Fibroblast of skin of right biceps (primary cell): ENCODE measurements at places on chromosomes 16 and 17.
A peak's percentile ranks its signal among the peaks of the same experiment; 100 is the strongest.

DNA sequence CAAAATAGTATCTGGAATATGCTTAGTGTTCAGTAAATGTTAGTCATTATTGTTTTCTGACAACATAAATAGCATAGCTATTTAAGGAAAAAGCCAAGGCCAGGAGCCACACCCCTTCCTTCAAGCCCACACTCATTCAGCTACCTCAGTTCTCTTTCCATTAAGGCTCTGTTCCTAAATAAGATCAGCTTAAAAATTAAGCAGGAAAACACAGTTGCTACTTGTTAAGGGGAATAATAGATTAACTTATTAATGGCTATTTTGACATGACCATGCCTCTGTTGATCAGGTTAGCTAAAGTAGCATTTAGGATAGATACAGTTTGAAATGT, 158.1 kb downstream of the CHD9 start:
- no peak for DNase-seq

GRCh38 chr16:87608400-87608985, 6.2 kb downstream of the JPH3 start:
- DNase-seq: peak; percentile 57

DNA sequence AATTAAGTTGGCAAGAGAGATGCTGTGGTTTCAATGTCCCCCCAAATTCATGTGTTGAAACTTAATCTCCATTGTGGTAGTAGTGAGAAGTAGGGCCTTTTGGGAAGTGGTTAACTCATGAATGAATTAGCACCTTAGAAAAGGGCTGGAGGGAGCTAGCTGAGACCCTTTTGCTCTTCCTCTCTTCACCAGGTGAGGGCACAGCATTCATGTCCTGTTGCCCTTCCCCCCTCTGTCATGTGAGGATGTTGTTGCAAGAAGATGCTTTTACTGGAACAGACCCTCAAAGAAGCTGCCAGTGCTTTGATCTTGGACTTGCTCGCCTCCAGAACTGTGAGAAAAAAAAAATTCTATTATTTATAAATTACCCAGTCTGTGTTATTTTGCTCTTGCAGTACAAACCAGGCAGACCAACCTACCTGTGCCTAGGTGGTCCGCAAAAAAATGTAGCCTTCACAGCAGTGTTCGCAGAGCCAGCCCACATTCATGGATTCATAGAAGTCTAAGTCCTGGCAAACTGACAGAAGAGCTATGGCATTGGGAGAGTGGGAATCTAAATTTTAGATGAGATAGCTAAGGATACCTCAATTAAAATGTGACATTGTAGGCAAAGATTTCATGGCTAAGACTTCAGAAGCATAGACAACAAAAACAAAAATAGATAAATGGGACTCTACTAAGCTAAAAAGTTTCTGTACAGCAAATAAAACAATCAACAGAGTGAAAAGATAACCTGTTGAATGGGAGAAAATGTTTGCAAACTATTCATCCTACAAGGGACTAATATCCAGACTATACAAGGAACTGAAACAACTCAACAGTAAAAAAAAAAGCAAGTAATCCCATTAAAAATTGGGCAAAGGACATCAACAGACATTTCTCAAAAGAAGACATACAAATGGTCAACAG, 32.0 kb upstream of the ABCA5 start:
- no peak for DNase-seq

DNA sequence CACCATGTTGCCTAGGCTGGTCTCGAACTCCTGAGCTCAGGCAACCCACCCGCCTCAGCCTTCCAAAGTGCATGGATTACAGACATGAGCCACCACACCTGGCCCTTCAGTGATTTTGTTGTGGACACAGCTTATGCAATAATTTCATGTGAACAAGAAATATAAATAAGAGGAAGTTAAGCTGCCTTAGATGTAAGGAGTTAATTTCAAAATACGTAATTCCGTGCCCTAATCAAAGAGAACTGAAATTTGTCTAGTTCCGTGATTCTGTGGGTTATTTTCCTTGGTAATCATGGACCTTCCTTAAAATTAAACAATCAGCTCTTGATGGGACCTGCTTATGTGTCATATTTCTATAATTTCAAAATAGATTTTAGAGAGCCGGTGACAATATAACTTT, 11.9 kb downstream of the TVP23A start:
- DNase-seq: no peak

- DNase-seq: no peak
These were observed 9.6 kb downstream of the MEFV start for GRCh38 chr16:3246876-3247275.

DNA sequence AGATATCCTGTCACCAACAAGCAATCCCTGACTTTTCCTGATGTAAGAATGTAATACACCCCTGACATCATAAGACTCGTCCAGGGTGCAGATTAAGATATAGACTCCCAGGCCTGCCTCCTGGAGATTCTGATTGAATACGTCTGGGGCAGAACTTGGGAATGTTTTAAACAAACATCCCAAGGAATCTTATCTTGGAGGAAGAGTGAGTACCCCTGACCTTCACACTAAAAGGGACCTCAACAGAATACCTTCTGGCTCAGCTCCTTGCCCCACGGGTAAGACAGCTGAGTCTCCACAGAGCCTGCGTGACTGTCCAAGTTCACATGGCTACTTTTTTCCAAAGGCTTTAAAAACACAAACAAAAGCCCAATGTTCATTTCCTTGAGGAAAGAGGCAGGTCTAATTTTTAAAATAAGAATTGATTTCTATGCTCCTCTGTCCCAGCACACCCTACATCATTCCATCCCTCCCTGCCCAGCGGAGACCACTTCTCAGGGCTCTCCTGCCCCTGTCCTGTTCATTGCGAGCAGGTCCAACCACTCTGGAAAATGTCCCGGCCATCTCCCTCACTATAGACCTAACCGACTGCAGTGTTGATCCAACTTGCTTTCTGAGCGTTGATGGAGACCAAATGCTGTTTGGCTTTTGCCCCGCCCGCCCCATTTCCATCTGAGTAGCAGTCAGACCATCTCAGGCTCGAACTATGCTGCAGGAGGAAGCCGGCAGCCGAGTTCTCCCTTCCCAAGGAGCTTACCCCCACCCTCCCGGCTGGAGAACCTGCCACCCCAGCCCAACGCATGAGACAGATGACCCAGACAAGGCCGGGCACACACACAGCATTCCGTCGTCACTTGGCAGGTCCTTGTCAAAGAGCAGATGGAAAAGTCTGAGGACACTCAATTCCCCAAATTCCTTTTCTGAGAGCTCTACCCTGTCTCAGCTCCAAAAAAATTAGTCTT, 44.1 kb upstream of the MYH10 start:
- peak; percentile 78 for DNase-seq

DNA sequence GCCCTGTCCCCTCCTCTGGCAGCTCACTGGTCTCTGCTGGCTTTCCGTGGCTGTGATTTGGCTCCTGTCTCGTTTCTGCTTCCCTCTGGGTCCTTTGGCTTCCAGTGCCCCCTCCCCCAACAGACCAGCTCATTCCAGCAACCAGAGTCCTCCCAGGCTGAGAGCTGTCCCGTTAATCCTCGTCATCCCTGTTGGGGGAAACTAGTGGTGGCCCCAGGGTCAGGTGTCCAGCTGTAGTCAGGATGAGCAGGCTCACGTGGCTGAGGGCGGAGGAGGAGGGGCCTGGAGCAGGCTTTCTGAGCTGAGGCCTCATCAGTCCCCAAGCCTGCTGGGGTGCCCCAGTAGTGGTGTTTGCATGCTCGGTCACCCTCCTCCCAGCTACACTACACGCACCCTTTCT, 10.7 kb upstream of the CBX4 start:
- no peak for DNase-seq

- DNase-seq: no peak
These were observed 20.2 kb downstream of the CDK5RAP3 start for GRCh38 chr17:47990962-47991731.

DNA sequence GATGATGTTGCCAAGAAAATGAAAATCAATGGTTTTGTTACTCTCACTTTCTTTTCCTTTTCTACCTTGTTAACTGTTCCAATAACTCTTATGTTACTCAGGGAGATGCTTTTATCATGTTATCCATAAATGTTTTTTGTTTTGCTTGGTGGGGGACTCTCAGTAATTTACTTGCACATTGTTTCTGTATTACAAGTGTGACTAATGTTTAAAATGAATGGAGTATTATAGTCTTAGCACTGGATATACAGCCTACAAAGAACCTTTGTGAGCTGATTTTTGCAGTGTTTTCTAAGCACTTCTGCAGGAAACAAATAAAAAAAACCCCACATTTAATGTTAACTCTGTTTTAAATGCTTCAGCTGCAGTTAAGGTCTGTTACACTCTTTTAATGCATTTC, 12.1 kb downstream of the VMP1 start:
- no peak for DNase-seq

GRCh38 chr16:68676113-68676860, 31.2 kb downstream of the CDH3 start:
- no peak for DNase-seq

DNA sequence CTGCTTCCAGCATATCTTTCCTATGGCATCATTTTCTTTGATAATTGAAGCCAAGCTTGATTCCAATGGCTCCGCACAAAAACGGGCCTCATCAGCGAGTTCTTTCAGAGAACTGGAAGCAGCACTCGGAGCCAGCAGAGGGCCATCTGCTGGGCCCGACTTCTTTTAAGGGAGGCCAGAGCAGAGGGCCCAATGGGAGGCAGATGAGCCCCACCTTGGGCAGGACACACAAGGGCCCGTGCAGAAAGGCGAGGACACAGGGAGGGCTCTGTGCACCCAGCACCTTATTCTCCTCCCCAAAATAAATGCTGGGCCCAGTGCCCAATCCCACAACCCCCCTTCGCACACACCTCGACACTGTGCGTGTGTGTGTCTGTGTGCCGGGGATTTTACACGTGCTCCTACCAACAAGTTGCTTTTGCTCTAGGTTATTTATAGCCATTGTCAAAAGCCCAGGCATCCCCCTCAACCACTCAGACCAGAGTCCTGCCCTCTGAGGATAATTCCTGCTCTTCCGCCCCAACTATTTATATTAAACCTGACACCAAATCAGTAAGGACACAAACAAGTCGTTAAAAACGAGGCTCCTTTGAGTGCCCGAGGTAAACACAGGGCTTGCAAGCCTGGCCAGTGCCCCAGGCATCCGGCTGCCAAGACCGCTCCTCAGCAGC, 6.8 kb downstream of the AXIN2 start:
- peak; percentile 73 for DNase-seq

DNA sequence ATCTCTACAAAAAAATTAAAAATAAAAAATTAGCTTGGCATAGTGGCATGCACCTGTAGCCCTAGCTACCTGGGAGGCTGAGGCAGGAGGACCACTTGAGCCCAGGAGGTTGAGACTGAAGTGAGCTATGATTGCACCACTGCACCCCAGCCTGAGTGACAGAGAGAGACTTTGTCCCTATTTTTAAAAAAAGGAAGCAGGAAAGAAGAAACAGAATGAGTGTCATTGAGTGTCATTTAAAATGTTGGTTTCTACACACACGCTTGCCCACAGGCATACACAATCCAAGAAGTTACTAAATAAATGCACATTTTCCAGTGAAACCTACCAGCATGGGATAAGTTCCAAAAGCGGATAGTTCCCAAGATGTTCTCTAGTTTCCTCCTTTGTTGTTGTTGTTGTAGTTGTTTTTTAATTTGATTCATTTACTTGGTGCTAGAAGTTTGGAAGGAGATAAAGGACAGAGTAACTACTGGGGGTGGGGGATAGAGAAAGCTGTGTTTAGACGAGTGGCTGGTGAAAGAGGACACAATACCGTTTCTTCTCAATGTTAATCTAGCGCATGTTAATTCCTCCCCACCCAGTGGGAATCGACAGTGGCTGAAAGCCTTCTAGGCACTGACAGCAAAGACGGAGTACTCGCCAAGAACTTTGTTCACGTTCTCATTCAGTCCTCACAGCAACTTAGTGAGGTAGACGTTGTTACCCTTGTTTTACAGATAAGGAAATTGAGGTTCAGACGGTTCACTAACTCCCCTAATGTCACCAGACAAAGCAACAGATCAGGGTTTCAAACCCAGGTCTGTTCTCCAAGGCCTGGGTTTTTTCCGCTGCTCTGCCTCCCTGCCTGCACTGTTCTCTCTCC, 17.3 kb downstream of the MRPS23 start:
- DNase-seq: no peak

DNA sequence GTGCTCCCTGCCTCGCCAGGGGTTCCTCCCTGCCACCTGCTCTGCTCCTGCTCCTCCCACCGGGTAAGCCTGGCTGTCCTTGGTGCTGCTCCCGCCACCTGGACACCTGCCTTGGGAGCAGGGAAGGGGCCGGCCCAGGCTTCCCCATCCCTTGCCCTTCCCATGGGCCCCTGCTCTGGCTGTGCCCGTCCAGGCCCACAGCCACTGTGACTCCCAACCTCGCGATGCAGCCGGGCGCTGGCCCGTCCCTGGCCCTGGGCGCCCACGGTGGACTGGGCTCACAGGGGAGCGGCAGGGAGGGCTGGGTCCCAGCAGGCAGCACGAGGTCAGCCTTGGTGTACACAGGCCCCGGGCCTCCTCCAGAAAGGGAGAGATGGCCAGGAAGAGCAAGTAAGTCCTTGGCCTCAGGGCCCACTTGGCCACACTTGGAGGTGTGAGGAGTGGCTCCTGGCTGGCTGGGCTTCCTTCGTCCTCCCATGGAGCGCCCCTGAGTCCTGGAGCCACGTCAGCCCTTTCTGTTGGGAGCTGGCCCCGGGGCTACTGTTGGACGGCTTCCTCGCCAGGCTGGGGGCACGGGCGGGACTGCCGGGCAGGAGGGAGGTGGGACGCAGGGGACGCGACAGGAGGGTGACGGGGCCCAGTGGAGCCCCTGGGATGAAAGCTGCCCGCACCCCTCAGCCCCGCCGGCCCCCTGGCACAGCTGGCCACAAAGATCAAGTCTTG, 15.3 kb downstream of the ENGASE start:
- no peak for DNase-seq

GRCh38 chr16:67013823-67014633, 14.9 kb upstream of the CBFB start:
- peak; percentile 84 for DNase-seq

DNA sequence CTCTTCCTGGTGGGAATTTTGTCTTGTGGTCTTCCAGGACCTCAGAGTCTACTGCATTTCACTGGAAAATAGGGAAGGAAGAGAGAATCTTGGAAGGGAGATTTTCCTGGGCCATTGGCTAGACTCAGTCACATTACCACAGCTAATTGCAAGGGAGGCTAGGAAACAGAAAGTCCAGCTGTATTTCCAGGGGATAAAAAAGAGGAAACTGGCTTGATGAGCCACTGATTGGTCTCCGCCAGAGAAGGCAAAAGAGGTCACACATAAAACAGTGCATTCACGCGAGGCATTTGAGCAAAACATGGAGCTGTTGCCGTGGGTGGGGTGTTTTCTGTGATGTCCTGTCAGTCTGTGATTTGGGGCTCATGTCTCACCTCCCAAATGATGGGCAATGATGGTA, 345.3 kb downstream of the FOXL1 start:
- DNase-seq: no peak

GRCh38 chr16:14539631-14540030, 90.4 kb downstream of the PARN start:
- peak; percentile 65 for DNase-seq

- DNase-seq: no peak
These were observed 37.4 kb downstream of the BPTF start for GRCh38 chr17:67862614-67863217.

GRCh38 chr17:3762922-3763776, 37.8 kb downstream of the ITGAE start:
- no peak for DNase-seq

DNA sequence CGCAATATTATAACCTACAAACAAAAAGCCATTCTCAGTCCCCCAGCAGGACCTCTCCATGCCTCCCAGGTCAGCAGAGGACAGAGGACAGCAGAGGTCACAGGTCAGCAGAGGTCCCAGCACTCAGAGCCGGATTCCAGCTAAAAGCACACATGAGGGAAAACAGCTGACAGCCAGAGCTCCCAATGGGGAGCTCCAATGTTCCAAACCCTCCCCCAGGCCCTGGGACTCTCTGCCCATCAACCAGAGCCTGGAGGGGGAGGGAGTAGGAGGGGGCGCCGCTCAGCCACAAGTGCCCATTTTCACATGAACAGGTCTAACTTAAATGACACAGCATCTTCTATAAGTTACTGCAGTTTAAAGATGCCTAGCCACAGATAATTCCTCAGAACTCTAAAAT, 77.5 kb downstream of the ANKRD11 start:
- no peak for DNase-seq
